H4 (cell line): ENCODE measurements at places on chromosomes 16 and 17.

DNA sequence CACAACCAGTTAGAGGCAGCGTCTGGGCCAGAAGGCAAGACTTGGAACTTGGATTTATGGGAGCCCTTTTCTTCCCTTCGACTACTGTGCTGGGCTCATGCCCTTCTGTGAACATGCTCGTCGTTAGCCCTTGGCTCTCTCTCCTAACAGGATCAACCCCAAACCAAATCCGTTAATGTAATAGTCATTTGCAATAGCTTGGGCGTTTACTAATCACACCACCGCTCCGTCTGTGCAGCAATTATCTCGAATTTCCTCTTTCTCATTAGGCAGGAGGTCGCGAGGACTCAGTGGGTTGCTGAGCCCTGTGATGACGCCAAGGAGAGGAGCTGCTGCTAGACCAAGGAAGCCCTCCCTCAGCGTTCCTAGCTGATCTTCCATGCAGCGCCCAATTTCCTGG lies 114.7 kb downstream of the ENGASE start:
- no peak for DNase-seq

- DNase-seq: no peak
Measured at GRCh38 chr16:2096853-2097595, 38.7 kb downstream of the PKD1 start.

DNA sequence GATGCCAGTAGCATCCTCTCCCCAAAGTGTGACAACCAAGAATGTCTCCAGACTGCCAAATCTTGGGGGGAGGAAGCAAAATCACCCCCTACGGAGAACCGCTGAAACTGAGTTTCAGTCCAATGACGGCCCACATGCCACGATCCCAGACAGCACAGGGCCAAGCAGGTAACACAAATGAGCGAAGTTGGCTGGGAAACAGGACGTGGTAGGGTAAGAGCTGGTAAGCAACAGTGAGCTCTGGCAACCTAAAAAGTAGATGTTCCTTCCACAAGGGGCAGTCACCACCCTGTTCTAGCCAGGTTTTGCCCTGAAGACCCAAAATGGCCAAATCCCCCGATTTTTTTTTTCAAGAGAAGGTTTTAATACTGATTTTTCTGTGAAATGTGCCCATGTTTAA lies 25.4 kb downstream of the ZFHX3 start:
- no peak for DNase-seq

GRCh38 chr17:33218698-33219601 lies 74.1 kb downstream of the ASIC2 start:
- peak; percentile 47 for DNase-seq

- DNase-seq: peak; percentile 31
Measured at GRCh38 chr17:64635647-64636305, 26.3 kb downstream of the SMURF2 start.

DNA sequence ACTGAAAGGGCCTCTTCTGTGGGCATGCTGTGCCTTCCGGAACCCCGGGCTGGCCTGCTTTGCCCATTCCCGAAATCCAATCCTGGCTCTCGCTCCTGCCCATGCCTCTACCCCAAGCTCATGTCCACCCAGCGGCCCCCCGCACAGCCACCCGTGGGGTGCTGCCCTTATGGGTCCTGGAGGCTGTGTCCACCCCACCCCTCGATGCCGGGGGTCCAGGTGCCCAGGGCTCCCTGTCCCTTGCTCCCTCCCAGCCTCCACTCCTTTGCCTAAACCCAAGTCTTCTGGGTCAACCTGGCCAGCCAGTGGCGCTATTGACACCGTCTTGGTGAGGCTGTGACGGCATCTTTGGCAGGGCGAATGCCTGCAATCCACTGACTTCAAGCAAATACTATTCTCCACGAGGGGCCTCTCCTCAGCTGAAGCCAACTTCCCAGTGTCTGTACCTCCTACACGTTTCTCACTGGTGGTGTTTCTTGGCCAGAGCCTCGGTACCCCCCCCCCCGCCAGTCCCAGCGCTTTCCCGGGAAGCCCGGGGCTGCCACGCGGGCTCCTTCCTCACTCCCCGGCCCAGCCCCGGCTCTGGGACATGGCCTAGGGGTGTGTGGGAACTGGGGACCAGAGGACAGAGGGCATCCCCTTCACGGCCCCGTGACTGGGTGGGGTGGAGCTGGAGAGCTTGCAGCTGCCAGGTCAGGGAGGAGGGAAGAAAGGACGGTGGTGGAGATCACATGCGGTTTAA lies 12.2 kb upstream of the DUS1L start:
- no peak for DNase-seq

GRCh38 chr16:2925951-2926649 lies 14.4 kb downstream of the FLYWCH1 start:
- DNase-seq: no peak

- no peak for DNase-seq
Measured at GRCh38 chr17:17792551-17793377, 44.0 kb downstream of the SREBF1 start.

DNA sequence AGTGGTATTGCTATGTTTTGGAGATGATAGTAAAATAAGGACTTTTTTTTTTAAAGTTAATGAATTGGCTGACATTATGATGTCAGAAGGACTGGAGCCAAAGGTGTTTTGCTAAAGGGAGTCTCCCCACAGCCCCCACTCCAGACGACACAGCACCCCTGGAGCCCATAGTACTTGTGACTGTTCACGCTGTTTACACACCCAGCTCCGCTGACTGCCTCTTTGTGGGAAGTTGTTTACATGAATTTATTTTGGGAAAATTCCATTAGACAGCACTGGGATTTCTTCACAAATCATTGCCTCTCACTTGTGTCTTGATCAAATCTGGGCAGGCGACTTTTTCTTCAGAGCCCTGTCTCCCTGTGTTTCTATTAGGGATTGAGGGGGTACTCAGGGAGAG lies 108.6 kb downstream of the C17orf67 start:
- DNase-seq: no peak

DNA sequence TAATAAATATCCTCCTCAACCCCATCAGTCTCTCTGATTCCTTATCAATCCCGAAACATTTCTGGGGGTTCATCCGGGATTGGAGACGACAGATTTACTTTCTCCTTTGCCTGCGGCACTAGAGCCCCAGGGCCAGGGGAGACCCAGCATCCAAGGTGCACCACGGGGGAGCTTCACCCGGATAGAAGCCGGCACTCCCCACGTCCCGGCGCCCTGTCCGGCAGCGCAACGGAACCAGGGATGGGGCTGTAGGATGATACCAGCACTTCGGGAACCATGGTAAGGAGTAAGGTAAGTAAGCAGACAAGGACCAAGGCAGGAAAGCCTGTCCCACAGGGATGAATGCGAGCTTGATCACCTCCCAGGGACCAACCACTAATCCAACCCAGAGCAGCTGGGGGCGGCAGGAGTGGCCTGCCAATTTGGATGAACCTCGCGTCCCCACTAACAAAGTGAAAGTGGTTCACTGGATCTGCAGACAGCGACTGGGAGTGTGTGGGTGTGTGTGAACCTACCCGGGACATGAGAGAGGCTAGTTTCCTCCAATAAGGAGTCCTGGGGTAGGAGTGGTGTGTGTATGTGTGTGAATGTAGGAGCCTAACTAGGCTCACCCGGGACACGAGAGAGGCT lies 11.9 kb downstream of the POLR3K start:
- no peak for DNase-seq

DNA sequence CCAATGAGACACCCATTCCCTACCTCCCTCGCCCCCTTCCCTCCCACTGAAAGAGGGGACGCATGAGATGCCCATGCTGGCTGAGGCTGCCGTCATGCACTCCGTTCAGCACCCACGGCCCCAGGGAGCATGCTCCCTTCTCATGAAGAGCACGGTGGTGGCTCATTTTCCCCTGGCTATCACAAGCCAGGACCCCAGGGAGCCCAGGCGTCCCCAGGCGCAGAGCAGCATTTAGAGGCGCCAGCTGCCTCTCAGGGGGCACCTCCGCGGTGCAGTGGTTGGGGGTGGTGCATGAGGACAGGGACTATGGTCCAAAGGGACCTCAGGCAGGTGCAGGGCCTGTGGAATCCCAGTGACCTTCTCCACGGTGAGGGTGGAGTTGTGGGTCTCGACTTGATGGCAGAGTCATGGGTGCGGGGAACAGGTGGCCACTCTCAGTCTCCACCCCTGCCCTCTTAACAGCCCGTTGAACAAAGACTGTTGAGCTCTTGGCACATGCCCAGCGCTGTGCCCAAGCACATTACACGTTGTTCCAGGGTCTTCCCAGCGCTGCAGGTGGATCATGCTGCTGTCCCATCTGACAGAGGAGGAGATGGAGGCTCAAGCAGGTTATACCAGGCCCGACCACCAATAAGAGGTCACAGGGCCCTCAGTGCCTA lies 13.6 kb downstream of the KIF19 start:
- no peak for DNase-seq

GRCh38 chr17:82315703-82316358 lies 1.6 kb downstream of the CD7 start:
- no peak for DNase-seq

- peak; percentile 11 for DNase-seq
Measured at GRCh38 chr17:56009795-56010651, 143.3 kb upstream of the ANKFN1 start.

GRCh38 chr16:8622315-8622656 lies 788 bp downstream of the METTL22 start:
- DNase-seq: no peak

DNA sequence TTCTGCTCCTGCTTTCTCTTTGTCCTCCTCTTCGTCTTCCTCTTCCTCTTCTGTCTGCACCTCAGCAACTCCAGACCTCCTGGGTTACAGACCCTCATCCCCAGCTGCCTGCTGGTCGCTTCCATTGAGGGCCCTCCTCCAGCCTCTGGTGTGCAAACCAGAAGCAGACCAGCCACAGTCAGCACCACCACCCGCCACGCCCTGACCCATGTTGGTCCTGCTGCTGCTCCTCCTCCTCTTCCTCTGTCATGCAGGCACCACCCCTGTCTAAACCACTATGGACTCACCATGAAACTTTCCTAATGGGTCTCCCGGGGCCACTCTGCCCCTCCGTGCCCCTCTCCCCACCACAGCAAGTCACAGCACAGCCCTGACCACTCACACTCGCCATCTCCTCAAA lies 11.4 kb upstream of the OGFOD3 start:
- DNase-seq: no peak

- DNase-seq: no peak
Measured at GRCh38 chr17:75270966-75271232, at the start of gene MIF4GD. Gene MIF4GD, minus strand, starts transcription at chr17:75271231. Its CDS starts 1,036 bp downstream, at chr17:75270195.

DNA sequence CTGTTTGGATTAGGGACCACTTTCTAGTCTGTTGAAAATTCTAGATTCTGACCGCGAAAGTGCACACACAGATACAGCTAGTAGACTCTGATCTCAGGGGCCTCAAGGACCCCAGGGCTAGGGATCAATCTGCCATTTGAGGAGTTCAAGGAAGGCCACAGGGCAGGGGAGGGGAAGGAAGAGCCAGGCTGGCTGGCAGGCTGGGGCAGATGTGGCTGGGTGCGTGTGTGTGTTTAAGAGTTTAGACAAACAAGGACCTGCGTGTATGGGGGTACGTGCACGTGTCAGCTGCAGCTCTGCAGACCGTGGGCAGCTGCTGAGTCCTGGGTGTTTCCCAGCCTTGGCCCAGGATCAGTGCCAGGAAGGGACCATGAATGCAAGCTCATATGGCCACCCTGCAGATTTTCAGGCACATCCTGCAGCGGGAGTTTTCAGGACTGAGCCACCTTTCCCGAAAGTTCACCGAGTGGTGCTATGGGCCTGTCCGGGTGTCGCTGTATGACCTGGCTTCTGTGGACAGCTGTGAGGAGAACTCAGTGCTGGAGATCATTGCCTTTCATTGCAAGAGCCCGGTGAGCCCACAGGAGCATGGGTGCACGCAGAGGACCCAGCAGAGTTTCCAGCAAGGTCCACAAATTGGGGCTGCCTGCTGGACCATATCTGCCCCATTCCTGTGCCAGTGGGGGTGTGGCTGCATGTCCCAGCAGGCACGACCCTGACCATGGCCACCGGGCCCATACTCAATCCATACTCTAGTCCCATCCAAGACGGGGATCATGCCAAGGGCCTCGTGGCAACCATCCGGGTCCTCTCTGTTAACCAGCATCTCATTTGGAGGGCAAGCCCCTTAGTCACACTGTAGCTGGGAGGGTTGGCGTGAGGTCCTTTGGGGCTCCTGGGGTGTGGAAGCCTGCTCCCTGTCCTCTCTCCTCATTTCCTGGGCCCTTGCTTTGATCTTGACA lies 10.6 kb downstream of the TRPV2 start:
- DNase-seq: no peak

DNA sequence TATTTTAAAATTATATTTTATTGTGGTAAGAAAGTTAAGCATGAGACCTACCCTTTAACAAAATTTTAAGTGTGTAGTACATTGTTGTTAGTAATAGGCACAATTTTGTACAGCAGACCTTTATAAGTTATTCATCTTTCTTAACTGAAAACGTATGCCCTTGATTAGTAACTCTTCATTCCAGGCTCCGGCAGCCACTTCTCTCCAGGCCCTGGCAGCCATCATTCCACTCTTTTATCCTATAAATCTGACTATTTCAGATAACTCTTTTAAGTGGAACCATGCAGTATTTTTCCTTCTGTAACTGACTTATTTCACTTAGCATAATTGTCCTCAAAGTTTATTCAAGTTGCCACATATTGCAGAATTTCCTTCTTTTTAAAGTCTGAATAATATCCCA lies 348.2 kb downstream of the CDH11 start:
- no peak for DNase-seq

- no peak for DNase-seq
Measured at GRCh38 chr17:7112510-7113108, 2.0 kb downstream of the ASGR2 start.

- DNase-seq: peak; percentile 9
Measured at GRCh38 chr16:48081656-48082055, 74.1 kb downstream of the ABCC12 start.

GRCh38 chr17:36727577-36727976 lies 126.2 kb downstream of the MRM1 start:
- DNase-seq: no peak

DNA sequence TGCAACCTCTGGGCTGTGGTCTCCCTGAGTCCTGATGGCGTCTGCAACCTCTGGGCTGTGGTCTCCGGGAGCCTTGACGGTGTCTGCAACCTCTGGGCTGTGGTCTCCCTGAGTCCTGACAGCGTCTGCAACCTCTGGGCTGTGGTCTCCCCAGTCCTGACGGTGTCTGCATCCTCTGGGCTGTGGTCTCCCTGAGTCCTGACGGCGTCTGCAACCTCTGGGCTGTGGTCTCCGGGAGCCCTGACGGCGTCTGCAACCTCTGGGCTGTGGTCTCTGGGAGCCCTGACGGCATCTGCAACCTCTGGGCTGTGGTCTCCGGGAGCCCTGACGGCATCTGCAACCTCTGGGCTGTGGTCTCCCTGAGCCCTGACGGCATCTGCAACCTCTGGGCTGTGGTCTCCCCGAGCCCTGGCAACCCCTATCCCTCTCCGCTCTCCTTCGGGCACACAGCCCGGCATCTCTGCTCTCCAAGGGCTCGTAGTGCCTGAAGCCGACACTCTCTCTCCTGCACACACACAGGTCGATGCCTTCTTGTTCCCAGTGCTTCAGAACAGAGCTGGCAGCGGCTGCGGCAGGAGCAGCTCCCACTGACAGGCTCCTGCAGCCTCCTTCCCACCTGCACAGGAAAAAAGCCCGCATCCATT lies 45.6 kb downstream of the METRNL start:
- no peak for DNase-seq
